Stimulated activated CD4-positive, alpha-beta T cell treated with anti-CD3 and anti-CD28 coated beads, Interleukin-1b, Interleukin-23, amount 100 ng/mL, for 4 hours (primary cell): ENCODE measurements at places on chromosomes 13 and 19.

GRCh38 chr19:48991873-48992580, 1.1 kb downstream of the GYS1 start:
- no peak for DNase-seq

DNA sequence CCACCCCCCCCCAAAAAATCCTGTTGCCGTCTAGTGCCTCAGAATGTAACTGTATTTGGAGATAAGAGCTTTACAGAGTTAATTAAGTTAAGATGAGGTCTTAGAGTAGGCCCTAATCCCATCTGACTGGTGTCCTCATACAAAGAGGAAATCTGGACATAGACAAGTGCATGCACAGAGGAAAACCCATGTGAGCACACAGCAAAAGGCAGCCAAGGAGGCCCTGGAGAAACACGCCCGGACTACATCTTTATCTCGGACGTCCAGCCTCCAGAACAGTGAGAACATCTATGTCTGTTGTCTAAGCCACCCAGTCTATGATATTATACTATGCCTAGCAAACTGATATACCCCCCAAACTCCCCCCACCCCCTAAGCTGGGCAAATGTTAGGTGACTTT, 193.8 kb downstream of the KATNAL1 start:
- no peak for DNase-seq

DNA sequence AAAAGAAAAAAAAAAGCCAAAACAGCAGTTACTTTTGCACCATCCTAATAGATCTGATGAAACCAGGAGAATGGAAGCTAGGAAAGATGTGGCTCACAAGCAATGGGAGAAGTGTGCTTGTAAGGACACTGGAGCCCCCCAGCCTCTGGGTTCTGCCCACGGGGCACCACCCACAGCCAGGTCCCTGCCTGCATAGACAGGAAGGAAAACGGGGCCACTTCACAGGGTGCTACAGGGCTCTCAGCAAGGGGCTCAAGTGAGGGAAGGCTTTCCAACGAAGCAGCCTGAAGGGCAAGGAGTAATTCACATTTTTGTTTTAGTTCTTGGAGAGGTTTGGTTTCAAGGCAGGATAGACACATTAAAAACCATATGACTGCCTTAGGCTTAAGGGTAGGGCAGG, 42.7 kb downstream of the BRD4 start:
- no peak for DNase-seq

GRCh38 chr13:95480131-95480545, 72.4 kb upstream of the CLDN10 start:
- no peak for DNase-seq

DNA sequence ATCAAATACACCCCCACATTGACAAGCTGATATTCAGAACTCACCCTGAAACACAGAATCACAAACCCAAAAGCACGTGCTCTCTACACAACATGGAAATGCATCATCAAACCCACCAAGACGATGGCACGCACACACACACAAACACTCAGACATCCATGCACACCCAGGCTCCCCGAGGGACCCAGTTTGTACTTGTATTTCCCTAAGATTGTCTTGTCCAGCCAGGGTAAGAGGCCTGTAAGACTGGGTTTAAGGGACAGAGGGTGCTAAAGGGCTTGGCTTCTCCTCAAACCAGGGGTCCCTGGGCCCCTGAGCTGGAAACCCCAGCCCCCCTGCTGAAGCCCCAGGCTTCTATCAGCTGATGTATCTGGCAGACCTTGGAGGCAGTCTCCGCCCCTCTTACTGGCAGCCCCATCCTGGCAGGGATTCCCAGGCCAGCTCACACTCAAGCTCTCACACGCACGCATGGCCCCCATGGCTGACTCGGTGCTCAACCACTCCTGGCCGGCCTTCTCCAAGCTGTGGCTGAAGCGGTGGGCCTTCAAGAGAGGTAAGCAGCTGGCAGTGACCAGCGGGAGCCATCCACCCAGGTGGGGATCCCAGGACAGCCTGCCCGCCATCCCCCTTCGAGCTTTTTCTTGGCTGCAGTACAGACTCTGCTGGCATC, 6.5 kb downstream of the ARHGEF18 start:
- no peak for DNase-seq

DNA sequence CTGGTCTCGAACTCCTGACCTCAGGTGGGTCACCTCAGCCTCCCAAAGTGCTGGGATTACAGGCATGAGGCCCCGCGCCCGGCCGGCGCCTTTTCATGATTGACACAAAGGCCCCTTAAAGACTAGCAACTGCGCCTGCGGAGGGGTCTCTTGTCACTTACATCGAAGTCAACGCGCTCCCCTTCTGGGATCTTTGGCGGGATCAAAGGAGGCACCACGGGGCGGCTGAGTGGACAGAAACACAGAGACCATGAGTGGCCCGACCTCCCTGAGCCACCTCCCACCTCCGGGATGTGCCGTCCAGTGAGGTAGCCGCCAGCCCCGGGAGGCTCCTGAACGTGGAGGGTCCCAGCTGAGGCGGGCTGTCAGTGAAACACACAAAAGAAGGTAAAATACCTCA, 7.3 kb downstream of the TNNT1 start:
- DNase-seq, result no peak

- no peak for DNase-seq
These were observed 23.4 kb downstream of the DPRX start for GRCh38 chr19:53655042-53655665.

DNA sequence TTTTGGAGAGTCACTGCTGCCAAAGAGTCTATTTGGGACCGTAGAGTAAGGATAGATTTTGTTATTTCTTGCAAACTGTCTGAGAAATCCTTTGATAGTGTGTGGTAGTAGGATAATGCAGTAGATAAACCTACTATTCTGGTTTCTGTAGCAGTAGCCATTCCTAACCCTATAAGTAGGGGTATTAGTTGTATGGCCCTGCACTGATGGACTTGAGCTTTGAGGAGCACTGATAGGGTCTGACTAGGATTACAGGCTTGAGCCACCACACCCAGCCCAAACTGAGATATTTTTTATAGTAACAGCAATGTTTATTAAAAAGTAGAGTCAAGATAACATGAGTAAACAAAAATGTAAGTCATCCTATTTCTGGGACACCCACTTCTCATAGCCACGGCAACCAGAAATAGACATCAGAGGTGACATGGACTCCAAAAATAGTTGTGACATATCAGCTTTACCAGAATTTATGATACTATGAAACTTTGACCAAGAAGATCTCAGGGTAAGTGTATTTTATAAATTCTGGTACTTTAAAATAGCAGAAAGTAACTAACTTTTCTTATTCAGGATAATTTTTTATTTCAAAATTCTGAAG, 479.1 kb downstream of the SUCLA2 start:
- DNase-seq, result no peak

DNA sequence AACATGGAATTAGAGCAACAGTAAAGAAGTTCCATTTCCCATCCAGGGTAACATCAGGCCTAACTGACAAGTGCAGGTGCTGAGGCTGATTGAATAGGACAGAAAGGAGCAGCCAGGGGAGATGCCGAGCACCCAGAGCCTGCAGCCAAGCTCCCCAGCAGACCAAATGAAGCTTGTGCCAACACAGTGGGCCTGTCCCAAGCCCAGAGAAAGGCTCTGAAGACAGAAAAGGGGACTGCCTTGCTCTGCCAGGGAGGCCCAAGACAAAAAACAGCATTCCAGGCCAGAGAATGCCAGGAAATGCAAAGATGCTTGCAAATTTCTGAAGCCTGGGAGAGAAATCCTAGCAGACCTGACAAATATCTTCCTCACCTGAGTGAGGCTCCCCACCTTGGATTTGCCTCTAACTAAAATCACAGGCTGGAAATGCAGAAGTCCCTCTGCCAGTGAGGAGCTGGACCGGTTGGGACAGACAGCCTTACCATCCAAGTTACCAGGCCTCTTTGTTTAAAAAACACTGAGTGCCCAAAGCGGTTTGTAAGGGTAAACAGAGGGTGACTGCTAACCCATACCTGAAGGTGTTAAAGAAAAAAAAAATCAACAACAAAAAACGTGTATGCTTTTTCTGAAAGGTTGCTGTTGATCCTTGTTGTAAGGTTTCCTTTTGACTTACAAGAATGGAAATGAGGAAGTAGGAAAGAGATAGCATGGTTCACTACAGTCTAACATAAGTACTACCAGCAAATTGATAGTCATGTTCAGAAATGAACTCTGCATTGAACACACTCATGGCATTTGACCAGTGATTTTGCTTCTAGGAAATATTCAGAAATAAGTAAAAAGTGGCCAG, 11.8 kb upstream of the HMGB1 start:
- no peak for DNase-seq

- no peak for DNase-seq
These were observed 112.2 kb downstream of the IER2 start for GRCh38 chr19:13262450-13262849.

DNA sequence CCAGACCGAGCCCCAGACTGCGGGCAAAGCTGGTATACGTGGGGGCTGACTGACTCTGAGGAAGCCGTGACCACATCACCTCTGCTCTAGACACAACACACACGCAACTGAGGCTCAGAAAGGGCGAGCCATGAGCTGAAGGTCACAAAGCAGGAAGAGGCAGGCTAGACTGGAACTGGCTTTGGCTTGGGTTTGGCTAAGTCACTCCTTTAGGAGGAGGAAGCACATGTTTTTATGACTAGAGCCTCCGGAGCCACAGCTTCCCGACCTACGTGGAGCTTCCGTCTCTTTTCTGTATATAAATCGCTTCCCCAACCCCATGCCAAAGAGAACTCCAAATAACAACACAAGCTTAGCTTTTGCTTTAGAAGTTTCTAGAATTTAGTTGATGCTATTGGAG, 48.0 kb downstream of the RFX2 start:
- no peak for DNase-seq

GRCh38 chr13:98033277-98034247, 80.1 kb downstream of the IPO5 start:
- DNase-seq, result no peak

GRCh38 chr19:13597640-13598039, 91.4 kb upstream of the CACNA1A start:
- peak; percentile 18 for DNase-seq

DNA sequence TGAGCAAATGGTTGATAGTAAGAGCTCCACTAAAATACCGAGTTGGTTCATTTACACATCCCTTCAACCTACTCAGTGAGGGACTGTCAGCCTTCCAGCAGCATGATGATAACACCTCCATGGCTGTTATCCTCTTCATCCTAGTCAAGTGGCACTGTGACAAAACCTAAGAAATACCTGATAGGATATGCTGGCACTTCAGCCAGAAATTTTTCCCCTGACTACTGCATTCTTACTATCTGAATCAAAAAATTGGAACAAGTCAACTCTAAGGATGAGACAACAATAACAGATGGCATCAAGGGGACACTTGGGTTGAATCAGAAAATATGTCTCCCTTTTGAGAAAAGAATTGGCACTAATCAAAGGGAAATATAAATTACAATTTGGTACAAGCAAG, 193.9 kb downstream of the KCTD12 start:
- DNase-seq, result no peak

DNA sequence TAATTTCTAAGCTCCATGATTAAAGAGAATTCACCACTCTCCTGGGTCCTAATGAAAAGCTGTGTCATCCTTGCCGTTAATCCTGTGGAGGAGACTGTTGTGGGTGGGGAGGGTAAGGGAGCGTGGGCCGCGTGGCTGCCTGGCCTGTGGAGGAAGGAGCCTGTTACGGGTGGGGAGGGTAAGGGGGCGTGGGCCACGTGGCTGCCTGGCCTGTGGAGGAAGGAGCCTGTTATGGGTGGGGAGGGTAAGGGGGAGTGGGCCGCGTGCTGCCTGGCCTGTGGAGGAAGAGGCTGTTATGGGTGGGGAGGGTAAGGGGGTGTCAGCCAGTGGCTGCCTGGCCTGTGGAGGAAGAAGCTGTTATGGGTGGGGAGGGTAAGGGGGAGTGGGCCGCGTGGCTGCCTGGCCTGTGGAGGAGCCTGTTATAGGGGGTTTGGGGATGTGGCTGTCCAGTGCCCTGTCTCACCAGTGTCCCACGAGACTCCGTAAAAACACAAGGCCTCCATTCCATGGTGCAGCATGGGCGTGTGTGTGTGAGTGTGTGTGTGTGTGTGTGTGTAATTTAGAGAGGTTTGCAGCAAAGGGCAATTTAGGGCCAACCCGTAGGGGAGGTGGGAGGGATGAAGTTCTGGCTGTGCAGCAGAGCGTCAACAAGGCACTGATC, 15.6 kb upstream of the DCUN1D2 start:
- no peak for DNase-seq

GRCh38 chr13:28597641-28598040, 61.3 kb upstream of the POMP start:
- DNase-seq, result no peak

- no peak for DNase-seq
These were observed 17.8 kb downstream of the KCTD12 start for GRCh38 chr13:76868371-76868770.

DNA sequence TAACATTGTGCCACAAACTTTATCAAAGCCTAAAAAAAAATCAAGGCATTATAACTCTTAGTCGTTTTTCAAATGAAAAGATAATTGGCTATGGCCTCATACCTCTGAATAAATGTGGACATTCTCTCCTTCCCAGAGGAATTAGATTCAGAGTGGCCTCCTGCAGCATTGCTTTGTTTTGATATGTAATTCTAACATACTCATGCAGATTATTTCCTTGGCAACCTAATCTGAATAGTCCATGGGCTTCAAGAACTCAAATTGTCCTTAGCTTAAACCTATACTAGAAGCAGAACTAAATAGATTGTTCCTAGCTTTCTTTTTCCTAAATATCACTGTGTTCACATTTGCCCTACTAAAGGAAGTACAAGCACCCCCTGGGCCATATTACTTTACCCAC, 1146.9 kb downstream of the OLFM4 start:
- DNase-seq, result no peak
